Activated CD4-positive, CD25-positive, alpha-beta regulatory T cell treated with anti-CD3 and anti-CD28 coated beads, Interleukin-2, amount 50 U/mL, for 16 hours (primary cell): ENCODE measurements at places on chromosomes 4 and X.

GRCh38 chr4:2934077-2934812 lies 29.0 kb downstream of the NOP14 start:
- DNase-seq, result no peak

GRCh38 chr4:137532869-137533236 lies 559 bp upstream of the PCDH18 start:
- no peak for DNase-seq

GRCh38 chrX:133249266-133250058 lies 31.3 kb upstream of the TFDP3 start:
- DNase-seq, result no peak

- DNase-seq, result no peak
Observed at GRCh38 chr4:53552711-53553110, 38.6 kb downstream of the LNX1 start.

- no peak for DNase-seq
Observed at GRCh38 chr4:146340798-146341197, 126.5 kb downstream of the REELD1 start.

DNA sequence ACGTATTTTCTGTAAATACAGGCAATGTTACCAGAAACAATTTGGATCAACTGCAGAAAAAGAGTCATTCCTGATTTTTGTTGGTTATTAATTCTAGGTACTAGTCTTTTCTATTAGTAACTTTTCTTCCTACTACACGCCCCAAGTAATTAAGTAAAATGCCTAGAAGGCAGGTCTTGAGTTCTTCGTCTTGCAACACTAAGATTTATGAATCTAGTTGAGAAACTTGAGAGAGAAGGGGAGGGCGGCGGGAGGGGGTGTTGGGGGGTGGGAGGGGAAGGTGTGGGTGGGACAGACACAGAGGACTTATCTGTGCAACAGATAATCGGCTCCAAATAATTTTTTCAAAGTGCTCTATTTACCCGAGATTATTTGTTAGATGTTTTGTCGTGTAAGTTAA lies 3.0 kb downstream of the RAP2C start:
- no peak for DNase-seq

DNA sequence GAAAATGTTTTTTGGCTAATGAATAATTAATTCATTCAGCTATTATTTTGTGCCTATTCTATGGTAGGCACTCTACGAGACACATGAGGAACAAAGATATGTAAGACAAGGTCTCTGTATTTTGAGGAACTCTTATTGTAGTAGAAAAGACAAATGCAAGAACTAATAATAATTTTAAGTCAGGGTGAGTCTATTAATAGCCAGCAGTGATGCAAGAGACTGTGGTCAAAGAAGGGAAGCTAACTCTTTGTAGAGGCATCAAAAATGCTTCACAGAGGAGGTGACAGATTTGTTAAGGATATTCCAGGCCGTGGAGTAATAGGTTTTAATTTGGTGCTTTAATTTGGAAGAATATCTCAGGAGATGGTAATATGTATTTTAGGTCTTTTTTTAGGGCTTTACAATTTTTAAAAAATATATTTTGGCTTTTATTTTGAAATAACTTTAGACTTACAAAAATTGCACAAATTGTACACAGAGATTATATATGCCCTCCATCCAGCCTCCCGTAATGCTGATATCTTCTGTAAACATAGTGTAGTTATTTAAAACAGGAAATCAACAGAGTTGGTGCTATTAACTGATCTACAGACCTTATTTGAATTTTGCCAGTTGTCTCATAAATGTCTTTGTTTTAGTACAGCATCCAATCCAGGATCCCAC lies 48.1 kb downstream of the DCLK2 start:
- no peak for DNase-seq

DNA sequence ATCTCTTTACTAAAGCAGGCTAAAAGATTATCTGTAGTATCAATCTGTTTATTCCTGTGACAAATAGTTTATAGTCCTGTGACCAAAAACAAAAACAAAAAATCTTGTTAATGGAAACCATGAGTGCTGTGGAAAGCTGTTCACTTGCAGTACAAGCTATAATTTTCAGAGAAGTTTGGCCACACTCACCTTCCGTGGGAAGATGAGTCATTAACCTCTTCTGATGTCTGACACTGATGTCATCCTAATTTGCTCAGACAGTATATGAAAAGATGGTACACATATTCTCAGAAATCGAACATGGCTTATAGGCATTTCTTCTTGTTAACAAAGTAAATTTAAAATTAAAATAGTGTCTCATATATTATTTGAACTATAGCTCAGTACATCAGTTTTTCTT lies 19.9 kb upstream of the ENPP6 start:
- DNase-seq, result no peak

- no peak for DNase-seq
Observed at GRCh38 chr4:10082047-10082446, 34.6 kb downstream of the WDR1 start.
